ENCODE measurements at places on chromosomes 11 and 22.
A peak's percentile ranks its signal among the peaks of the same experiment; 100 is the strongest.

DNA sequence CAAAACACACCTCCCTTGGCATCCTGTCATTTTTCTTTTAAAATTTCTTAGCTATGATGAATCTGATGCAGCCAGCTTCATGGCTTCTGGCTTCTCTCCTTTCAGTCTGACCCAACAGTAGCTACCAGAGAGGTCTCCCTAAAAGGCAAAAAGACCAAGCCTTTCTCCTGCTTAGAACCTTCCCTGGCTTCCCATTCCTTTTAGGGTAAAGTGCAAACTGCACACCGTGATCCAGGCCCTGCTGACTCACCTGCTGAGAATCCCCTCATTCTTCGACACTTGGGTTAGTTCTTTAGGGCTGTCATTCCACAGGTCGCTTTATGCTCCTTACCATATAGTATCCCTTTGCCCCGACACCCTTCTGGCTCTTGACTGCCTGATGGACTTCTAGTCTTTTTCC lies 362.4 kb downstream of the MIAT start:
- no peak for DNase-seq

GRCh38 chr11:69339041-69339733 lies 45.2 kb downstream of the MYEOV start:
- peak; percentile 2 for DNase-seq

DNA sequence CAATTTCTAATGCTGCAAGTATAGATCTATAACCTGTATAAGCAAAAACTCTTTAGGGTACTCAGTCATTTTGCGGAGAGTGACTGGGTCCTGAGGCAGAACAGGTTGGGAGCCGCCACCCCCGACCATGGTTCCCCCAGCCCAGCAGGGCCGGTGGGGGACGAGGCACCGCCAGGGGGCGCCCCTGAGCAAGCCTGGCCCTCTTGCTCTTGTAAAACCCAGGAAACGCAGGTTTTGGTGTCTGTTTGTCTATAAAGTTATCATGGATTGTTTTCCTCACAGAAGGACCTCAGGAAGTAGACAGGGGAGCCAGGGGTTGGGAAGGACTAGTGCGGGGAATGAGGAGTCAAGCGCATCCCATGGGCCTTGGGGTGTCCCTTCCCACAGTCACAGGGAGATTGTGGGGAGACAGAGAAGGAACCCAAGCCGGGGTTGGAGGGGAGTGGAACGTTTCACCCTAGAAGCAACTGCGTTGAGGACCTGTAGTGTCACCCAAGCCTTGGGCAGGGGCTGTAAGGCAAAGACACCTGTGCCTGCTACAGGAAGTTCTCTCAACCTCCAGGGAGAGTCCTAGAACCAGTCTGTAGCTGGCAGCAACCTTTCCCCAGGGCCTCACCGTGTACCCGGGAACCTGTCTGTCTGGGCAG lies 26.4 kb downstream of the KCTD17 start:
- peak; percentile 88 for DNase-seq

- no peak for DNase-seq
Measured at GRCh38 chr11:129593098-129593497, 217.4 kb downstream of the BARX2 start.

DNA sequence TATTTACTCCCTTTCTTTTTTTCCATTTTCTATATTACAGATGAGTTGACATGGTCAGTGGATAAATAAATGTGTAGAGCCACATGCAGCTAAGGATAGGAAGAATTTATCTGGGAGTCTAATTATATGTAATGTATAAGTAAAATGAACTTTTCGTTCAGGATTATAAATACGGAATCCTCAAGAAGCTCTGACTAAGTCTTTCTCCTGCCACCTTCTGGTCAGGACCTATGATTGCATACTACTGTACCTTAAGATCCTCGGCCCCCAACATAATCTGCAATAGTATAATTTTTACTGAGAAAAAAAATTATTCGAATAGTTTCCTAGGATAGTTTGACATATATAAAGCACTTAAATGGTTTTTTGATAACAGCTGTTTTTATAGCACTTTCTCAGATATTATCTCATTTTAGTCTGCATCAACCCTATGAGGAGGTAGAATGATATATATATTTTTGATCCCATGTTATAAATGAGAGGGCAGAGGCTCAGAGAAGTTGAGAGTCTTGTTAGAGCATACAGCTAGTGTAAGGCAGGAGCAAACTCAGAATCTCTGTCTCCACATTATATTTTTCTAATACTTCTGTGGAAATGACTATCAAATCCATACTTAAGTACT lies 36.1 kb downstream of the CCDC90B start:
- peak; percentile 8 for DNase-seq

DNA sequence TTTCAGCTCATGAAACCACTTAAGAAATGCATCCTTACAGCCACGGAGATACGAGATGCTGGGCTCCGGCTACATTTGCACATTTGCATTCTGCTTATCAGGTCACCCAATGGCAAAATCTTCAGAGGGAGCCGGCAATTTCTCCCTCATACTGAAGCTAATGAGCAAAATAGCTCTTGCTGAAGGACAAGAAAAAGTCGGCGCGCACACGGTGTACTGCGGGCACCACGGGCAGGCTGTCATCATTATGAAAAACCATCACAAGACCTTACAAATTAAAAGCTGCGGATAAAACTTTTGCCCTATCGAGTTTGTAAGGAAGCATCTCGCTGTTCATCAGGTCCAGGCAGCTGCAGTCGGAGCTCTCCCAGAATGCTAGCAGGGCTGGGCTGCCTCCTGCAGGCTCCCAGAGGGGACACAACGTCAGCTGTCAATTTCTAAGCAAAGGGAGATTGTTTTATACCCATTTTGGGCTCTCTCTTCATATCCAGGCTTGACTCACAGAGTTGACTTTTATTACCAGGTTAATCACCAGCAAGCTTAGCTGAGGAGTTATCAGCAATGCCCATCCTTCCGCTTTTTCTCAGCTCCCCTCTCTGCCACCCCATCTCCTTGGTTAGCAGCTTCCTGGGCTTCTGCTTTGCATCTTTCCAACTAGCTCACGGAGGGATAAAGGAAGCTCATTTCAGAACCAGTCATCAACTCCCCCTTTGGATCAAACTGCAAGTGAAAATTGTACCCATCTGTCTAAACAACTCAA lies 375.1 kb downstream of the OPCML start:
- DNase-seq: no peak

GRCh38 chr11:11786771-11787170 lies 55.0 kb upstream of the USP47 start:
- no peak for DNase-seq

GRCh38 chr11:73998846-73999575 lies 9.9 kb downstream of the UCP3 start:
- DNase-seq: no peak

DNA sequence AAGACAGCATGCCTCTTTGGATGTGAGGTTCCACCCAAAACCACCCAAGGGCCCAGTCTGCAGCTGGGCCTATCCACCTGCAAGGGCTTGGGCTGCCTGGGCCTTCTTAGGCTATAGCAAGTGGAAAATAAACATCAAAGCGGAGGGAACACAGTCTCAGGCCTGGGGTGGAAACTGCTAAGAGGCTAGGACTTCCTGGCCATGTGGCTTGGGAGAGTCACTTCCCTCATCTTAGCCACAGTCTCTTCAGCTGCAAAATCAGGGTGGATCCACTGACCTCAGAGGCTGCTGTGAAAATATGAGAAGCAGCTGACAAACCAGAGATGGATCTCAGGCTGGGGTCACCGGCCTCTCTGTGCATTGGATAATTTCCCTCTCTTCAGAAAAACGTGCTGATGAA lies 30.6 kb upstream of the TFIP11 start:
- no peak for DNase-seq

DNA sequence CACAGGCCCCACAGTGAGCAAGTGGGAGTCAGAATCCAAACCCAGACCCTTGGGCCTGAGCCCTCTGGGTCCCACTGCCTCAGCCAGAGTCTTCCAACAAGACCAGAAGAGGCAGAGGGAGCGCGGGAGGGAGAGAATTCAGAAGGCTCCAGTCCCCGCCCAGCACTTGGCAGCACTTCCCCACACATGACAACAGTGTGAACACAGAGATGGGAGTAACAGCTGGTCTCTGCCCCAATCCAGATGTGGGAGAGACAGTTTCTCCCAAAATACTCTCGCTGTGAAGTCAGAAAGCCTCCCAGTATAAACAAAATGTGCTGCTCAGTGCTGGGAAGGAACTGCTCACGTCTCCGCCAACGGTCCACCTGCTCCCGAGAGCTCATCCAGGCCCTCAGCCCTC lies 219.9 kb downstream of the MN1 start:
- no peak for DNase-seq

- DNase-seq: no peak
Measured at GRCh38 chr22:39574779-39575551, 4.4 kb downstream of the CACNA1I start.

DNA sequence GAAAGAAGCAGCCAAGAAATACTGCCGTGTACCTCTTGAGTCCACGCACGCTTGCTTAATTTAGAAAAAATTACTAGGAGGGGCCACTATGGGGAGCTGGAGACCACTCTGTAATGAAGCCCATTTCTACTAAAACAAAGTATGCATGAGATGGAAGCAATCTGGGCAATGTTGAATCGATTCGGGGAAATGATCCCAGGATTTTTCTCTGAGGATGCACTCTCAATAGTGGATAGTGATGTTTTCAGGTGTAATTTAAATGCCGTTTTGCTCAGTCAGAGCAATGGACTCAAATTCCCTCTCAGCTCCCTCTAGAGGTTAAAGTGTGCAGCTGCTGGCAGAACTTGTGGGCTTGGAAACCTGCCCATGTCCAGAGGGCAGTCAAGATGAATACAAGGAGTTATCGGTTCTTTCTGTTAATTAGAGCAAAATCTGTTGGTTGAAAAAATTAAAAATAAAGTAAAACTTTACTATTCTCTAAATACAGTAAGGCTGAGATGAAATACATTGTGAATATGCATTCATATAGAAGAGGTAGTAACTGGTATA lies 64.1 kb downstream of the ME3 start:
- peak; percentile 54 for DNase-seq

DNA sequence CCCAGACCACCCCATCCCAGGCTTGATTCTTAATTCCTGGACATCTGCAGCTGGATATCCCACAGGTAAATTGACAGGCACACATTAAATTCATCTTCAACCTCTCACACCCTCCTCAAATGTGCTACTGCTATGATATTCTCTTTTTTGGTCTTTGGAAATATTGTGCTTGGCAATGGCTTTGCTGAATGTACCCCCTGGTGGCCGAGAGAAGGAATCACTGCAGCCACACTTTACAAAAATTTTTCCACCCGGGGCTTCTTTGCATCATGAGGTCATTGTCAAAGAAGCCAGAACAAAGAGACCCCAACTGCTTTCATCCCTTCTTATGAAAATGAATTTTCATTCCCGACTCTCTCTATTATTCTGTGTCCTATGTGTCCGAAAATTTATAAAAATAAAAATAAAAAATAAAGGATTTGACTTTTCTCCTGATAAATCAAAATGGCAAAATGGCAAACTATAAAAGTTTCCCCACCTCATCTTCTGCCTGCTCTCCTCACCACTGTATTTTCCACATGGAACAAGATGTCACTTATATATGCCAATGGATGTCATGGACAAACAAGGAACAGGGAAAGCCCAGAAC lies 15.0 kb upstream of the CYB5R2 start:
- no peak for DNase-seq

All from stimulated activated CD4-positive, alpha-beta T cell treated with anti-CD3 and anti-CD28 coated beads, Interleukin-4, amount 100 ng/mL, for 24 hours (primary cell).